Activated CD4-positive, alpha-beta T cell treated with anti-CD3 and anti-CD28 coated beads, Interleukin-2, amount 10 ng/mL, durations not matched to agents 7 days and 5 days (primary cell): ENCODE measurements at places on chromosomes 11 and 22. TPM values are rescaled to one million over a fixed set of nuclear protein-coding genes. Genes with fewer than 3 reads are reported as not detected.
A peak's percentile ranks its signal among the peaks of the same experiment; 100 is the strongest.

OR5M3 gene
- total RNA-seq = not detected

TIMP3 gene
- not detected for total RNA-seq

SESN3 gene
- 47.6 TPM for total RNA-seq

ART1 gene
- total RNA-seq = not detected

- peak; percentile 23 for DNase-seq
These were observed 141.3 kb downstream of the GRIK4 start for GRCh38 chr11:120652705-120653335.

DNA sequence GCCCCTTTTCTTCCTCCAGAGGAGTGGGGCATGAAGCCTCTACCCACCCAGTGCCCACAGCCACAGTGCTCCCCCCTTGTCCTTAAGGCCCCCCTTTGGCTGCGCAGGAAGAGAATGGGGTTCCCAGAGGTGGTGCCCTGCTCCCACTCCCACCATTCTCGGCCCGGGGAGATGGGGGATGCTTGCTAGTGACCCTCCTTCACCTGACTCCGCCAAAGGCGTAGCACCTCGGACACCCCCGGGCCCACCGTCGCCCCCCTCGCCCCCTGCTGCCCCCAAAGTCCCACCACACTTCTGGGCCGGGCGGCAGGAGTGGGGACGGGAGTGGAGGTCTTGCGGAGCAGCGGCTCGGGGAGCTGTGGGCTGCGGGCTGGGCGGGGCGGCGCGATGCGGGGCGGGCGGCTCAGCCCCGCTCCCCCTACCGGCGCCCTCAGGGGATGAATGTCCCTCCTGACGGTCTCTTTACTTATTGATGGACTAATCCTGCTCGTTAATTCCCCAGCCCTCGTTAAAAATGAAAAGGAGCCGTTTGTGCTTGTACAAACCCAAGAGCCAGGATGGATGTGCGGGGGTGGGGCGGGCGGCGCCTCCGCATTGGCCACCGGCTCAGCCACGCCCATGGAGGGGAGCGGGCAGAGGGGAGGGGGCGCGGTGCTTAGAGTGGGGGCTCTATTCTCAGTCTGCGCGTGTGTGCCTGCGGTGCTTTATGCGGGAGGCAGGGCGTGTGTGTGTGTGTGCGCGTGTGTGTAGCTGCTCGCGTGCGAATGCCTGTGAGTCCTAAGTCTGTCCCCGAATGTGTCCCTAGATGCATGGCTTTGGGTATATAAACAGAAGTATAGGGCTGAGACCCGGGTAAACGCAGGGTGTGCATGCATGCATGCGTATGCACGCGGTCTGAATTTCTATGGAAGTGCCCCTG lies 25.6 kb downstream of the SYT7 start:
- DNase-seq = no peak

DNA sequence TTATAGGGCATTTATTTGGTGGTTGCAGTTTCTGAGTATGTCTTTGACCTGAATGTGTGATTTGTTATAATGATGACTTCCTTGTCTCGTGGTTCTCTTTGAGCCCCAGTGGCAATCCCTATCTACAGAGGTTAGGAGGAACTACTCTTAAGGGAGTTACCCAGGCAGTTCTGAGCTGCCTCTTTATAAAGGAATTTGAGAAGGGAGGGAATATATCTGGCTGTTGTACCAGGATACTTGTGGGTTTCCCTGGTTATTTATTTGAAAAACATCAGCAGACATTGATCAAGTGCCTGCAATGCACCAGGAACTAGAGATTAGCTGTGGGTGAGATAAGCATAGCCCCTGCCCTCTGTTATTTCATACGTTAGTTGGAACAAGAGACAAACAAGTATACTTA lies 243.5 kb upstream of the ARHGAP20 start:
- DNase-seq = no peak

DNA sequence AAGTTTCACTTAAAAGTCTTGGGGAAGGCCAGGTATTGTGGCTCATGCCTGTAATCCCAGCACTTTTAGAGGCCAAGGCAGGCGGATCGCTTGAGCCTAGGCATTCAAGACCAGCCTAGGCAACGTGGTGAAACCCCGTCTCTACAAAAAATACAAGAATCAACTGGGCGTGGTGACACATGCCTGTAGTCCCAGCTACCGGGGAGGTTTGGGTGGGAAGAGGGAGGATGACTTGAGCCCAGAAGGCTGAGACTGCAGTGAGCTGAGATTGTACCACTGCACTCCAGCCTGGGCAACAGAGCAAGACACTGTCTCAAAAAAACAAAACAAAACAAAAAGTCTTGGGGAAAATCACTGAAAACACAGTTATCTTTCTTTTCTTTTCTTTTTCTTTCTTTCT lies 15.4 kb upstream of the XBP1 start:
- no peak for DNase-seq

DNA sequence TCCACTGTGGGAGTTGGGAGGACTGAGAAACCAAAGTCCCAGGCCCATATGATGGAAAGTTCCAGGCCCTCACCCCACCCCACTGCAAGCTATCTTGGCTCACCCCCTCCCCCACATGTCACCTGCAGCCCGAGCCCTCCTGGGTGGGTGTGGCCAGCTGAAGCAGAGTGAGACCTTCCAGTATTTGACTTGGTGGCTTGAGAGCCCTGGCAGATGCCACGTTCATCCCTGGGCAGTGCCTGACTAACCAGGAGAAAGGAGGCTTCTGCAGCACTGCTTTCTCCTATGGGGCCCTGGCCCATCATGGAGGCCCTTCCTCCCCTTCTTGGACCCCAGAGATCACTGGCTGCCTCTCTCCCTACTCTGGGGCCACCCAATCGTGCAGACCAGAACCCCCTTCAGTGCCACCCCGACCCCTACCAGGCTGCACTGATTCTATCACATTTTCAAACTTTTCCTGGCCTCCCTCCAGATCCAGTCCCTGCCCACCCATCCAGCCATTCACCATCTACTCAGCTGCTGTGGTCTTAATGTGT lies 38.1 kb upstream of the WNT11 start:
- no peak for DNase-seq

GRCh38 chr11:85086504-85087284 lies 540.5 kb downstream of the DLG2 start:
- DNase-seq = no peak
